ENCODE measurements at places on chromosomes 16 and 17.

- no peak for DNase-seq
Observed at GRCh38 chr17:20074489-20074888, 65.3 kb downstream of the SPECC1 start.

- no peak for DNase-seq
Observed at GRCh38 chr17:74637265-74637664, 13.7 kb upstream of the CD300E start.

- peak; percentile 92 for DNase-seq
Observed at GRCh38 chr17:74748529-74749278, at the start of gene NHERF1. NHERF1 (plus strand) TSS chr17:74748628; CDS start chr17:74748847, 219 bp downstream.

DNA sequence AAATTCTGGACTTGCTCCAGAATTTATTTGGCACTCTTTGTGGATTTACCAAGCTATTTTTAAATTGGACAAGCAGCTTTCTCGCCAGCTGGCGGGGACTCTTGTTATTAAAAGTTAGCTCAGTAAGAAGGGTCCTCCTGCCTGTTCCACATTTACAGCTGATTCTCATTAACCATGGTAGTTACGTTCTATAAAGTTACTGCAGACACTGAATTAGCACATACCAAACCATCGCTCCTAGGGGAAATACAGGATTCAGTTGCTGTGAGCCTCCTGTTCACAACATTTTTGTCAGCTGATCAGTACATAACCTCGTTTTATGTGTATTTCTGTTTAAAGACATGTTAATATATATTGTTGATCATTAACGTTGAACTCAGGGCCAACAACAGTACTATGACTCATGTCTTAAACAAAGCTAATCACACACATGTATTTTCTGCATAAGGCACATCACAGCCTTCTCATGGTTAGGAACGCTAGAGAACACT lies 4.2 kb downstream of the LDAF1 start:
- no peak for DNase-seq

GRCh38 chr17:41519501-41520224 lies 973 bp upstream of the KRT15 start:
- DNase-seq: no peak

- DNase-seq: peak; percentile 20
Observed at GRCh38 chr17:79923974-79924638, 84.9 kb upstream of the CBX4 start.

DNA sequence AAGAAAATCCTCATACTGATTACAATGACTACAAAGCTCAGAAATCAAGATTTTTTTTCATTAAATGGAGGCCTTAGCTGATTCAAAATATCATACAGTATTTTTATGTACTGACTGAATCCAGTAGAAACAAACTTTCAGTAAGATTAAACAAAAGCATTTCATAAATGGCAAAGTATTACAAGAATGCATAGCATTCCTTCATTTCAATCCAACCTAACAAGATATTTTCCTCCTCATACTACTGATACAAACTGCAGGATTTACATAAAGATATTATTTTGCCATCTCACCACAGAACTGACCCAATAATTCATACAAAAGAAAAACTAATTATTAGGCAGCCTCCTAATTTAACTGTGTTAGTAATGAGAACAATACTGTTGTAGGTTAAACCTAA lies 6.2 kb upstream of the KANSL1 start:
- no peak for DNase-seq

- no peak for DNase-seq
Observed at GRCh38 chr17:30429155-30429554, 48.1 kb upstream of the GOSR1 start.

GRCh38 chr17:38729886-38730525 lies at the start of gene CISD3:
CISD3 (plus strand) TSS chr17:38730341; CDS start chr17:38730359, 18 bp downstream.
- DNase-seq: peak; percentile 78

- DNase-seq: no peak
Observed at GRCh38 chr17:56929362-56929969, 15.6 kb upstream of the TRIM25 start.
